ENCODE measurements at places on chromosomes 6 and 20.
A peak's percentile ranks its signal among the peaks of the same experiment; 100 is the strongest.

DNA sequence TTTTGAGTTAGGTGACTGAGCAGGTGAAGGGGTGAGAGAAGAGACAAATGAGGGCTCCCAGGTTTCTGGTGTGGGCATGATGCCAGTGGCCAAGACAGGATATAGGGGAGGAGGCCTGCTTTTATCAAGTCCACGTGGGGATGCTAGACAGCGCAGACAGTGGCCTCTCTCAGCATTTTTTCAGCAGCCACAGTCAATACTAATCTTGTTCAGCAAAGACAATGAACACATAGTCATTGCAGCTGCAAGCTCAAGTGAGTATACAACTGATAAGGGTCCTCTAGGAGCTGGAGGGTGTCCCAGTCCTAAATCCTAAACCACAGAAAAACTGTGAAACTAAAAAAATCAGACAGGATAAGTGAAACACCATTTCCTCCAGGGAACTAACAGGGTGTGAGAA lies 48.6 kb downstream of the UQCC1 start:
- DNase-seq = no peak

GRCh38 chr6:14784596-14785492 lies 461.0 kb upstream of the JARID2 start:
- no peak for DNase-seq

DNA sequence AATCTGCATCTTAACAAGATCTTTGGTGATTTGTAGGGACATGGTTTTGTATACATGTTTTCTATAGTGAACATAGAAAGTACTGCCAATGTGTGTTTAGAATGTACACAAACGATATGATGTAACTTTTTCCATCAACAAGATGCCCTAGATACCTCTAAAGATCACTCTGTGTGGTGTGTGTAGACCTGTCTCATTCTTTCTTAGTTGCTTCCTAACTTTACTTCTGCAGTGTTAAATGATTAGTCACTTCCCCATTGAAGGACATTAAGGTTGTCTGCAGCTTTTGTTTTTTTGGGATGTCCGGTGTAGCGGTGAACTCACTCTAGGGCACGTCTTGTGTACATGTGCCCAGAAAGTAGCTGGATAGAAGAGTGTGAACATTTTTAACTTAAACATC lies 35.9 kb downstream of the CDYL start:
- DNase-seq = no peak

DNA sequence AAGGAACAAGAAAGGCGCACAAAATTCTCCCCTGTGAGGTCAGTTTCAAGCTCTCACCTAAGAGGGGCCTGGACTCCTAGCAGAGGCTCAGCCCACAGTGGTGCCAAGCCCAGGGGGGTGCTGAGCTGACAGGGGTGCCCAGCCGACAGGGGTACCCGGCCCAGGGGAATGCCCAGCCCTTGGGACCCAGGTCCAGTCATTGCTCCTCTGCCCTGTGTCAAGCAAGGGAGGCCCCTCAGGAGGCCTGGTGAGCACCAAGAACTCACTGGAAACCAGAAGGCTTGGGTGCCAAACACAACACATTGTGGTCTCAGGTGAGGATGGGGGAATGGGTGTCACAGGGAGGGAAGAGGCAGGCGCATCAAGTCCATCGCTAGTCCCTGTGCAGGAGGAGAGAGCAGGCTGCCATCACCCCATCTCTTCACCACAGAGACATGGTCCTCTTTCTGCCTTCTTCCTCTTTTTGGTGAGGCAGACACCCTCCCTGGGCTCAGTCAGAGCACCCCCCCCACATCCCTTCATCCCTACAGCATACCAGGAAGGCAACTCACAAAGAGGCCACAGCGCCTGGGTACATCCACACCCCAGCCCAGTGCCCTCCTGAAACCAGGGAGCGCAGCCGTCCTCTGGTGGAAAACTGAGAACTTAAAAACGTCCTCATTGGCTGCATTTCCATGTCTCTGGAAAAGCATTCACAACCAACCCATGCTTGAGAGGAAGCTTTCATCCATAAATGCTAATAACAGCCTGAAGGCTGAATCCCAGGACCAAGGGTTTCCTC lies 111.3 kb downstream of the BANF2 start:
- DNase-seq = no peak

DNA sequence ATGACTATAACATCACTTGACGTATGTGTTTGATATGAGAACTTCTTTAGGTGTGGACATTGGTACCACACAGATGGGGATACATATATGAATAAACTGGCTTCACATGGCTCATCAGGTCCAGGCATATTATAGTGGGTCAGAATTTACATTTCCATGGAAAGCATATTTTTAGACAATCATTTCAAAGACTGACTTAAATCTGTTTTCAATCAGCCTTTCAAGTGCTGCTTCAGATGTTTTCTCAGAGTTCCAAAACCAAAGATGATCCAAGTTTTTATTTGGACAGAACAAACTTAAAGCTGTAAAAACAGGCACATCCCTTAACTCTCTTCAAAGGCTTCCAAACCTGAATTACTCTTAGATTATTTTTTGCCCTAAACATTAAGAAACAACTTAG lies 88.1 kb downstream of the PRSS35 start:
- no peak for DNase-seq

- DNase-seq = no peak
Observed at GRCh38 chr6:100447900-100448748, 16.6 kb downstream of the SIM1 start.

DNA sequence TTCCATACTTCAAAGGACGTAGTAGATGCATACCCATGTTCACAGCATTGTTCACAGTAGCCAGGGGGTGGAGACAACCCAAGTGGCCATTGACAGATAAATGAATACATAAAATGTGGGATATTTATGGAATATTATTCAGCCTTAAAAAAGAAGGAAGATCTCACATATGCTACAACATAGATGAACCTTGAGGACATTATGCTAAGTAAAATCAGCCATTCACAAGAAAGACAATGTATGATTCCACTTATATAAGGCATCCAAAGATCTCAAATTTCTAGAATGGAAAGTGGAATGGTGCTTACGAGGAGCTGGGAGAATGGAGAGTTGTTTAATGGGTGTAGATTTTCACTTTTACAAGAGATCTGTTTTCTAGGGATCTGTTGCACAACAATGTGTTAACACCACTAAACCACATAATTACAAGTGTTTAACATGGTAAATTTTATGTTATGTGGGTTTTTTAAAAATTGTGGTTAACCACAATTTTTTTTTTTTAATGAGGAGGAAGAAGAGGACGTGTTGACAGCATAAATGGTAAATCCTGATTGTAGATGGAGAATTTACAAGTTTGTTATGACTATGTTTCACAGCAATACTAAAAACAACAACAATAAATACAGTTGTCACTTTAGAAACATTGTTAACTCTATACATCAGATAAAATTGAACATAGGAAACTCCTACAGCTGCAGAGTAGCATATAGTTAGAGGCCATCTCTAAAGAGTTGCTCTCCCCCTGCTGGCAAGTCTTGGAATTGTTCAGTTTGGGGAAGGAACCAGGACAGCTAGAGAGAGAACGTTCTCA lies 41.6 kb downstream of the CCN2 start:
- peak; percentile 74 for DNase-seq

DNA sequence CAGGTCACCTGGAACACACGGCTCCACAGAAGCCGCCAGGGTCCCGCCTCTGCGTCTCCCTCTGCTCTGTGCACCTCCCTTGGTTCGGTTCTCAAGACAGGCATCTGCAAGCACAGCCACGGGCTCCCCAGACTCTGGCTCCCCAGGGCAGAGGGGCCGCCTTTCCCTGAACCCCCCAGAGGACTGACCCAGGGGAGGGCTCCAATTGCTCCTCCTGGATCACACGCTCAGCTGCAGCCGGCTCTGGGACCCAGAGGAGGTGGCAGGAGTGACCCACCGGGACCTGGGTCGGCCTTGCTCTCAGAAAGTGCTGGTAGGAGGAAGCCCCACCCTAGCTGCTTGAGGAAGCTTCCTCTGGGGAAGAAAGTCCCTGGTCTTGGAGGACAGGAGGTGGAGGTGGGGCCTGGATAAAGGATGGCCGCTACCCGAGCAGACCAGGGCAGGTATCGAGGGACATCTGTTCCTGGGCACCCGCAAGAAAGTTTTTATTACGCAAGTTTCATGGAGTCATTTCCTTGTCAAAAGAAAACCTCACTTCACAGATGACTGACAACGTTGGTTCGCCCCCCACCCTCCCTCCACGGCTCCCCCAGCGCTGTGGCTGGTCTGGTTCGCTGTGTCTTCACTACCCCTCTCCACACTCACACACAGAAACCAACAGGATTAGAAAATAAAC lies 103.9 kb upstream of the AFDN start:
- no peak for DNase-seq

GRCh38 chr20:58071298-58071697 lies 157.2 kb downstream of the ANKRD60 start:
- no peak for DNase-seq

DNA sequence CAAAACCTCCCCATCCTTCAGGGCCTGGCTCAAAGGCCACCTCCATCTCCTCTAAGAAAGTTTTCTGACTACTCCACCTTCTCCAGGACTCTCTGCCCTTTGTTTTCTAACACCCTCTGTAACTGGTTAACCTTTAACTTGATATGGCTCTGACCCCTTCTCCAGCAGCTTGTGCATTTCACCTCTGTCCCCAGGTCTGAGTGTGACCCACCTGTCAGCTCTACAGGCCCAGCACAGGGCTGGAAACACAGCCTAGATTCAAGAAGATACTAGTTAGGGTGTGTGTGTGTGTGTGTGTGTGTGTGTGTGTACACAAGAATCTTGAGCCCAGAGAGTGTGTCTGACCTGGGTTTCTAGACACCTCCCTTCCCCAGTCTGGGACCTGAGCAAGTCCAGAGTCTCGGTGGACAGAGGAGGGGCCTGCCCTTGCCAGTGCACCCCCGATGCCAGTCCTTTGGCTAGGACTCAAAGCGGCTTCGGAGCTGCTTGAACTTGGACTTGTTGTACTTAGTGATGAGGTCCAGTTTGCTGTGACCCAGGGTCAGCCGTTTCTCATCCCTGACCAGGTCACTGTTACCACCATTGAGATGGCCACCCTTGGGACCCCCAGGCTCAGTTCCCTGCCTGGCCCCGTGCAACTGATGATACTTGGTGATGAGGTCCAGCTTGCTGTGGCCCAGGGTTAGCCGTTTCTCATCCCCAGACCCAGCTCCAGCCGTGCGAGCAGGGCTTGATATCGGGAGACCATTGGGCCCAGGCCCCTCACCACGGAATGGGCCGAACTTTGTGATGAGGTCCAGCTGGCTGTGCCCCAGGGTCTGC lies 1.7 kb upstream of the EIF6 start:
- DNase-seq = no peak

DNA sequence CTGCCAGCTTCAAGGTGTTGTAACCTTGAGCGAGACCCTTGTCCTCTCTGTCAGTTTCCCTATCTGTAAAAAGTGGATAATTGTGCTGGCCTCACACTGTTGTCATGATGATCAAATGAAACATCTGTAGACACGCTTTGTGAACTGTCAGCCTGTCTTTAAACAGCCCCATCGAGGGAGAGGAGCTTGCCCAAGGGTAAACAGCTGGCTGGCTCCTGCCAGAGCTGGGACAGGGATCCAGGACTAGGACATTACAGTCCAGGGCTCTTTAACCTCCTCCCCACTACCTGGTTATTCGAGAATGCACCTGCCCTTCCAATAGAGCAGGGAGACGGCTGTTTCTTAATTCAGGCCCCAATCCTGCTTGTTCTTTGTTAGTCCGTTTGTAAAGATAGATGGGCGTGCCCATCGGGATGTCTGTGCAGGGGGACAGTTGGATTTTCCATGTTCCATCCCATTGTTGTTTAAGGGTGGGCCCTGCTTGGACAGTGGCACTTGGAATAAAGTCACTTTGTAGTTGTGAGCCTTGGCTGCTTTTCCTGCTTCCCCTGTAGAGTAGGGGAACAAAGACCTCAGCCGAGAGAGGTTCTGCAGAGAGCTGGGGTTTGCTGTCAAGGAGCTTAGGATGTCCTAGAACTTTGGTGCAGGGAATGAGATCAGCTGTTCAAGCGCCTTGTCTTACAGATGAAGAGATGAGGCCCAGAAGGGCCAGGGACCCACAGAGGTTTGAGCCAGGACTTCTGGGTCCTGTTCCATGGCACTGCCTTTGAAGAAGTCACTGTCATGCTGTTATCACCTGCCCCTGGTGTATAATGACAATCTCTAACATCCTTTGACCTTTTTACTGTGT lies 77.9 kb upstream of the MYL9 start:
- no peak for DNase-seq

Measured in CD4-positive, alpha-beta T cell treated with Interleukin-4 for 1 hour (primary cell).